CD8-positive, alpha-beta T cell (primary cell): ENCODE measurements at places on chromosomes 12 and 14. TPM values are rescaled to one million over a fixed set of nuclear protein-coding genes. Genes with fewer than 3 reads are reported as not detected.

DNA sequence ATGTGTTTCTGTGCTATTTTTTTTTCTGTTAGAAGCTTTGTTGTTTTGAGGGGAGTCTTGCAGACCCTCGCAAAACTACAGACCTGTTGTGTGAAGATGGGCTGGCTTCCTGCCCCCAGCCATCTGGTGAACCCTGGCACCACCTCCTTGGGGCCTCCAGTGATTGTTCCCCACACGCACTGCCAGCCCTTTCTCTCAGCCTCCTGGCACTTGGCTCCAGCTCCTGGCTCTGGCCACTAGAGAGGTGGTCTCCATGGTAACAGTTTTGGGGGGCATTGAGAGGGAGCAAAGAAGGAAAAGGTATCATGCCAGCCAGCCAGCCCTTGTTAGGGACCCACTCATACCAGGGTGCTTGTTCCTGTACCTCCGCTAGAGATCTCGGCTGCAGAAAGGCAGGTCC, 176.4 kb upstream of the RPH3A start:
- DNase-seq = no peak

DNA sequence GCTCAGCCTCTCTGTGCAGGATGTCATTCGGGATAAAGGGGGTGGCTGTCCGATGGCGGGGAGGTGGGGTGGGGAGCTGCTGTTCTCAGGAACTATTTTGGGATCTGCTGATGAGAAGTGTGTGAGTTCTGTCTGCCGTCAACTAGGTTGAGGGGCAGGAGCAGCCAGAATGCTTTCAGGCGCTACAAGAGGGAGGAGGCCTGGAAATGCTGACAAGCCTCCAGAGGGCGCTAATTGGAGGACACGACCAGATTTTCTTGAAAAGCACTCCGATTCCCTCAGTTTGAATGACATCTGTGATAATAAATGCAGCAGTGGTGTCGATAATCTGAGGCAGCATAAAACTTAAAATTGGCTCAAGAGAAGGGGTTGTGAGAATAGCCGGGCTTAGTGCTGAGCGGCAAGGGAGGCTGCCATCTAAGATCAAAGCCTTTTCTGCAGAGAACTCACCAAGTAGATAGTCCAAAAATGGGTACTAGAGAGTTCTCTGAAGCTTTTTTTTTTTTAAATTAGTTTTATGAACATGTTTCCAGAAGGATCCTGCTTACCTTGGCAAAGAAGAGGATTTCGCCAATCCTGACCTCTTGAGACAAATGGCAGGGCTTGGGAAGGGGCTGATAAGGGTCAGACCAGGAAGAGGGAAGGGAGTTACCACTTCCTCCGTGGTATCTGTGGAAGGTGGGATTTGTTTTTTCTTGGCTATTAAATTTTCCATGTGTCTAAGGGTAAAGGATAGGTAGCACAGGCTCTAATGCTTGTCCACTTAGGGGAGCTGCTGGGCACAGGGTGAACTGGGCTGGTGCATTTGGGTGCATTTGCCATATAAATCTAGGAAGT, 94.4 kb downstream of the CRACR2A start:
- peak; percentile 32 for DNase-seq

DNA sequence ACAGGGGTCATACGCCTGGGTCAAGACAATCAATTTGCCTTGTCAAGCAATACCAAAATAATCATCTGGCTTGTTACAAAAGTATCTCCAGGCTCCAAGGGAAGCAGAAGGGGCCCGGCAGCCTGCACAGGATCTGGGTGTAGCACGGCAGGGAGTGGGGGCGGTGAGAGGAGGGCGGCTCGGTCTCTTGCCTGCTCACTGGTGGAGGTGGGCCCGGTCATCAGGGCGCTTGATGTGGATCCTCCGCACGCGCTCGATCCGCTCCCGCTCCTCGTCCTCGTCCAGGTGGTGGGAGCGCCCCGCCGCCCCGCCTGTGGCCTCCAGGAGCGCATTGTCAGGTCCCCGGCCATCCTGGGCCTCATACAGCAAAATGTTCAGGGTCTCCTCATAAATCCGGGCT, 25.7 kb downstream of the KCTD10 start:
- DNase-seq = no peak

DNA sequence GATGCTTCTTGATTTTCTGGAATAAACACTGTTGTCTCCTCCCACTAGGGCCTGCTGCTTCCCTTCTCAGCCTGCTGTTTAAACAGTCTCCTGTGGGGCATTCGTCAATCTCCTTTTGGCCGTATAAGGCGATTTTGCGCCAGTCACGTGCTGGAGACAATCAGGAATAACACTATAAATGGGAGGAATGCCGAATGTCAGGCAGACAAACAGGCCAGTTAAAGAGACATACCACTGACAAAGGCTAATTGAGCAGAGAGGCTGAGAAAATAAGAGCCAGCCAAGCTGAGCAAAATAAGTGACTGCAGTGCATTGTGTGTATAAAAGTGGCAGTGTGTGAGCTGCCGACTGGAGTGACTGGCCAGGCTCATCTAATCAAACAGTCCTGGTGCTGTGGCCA, 23.3 kb downstream of the DMAC2L start:
- no peak for DNase-seq

DNA sequence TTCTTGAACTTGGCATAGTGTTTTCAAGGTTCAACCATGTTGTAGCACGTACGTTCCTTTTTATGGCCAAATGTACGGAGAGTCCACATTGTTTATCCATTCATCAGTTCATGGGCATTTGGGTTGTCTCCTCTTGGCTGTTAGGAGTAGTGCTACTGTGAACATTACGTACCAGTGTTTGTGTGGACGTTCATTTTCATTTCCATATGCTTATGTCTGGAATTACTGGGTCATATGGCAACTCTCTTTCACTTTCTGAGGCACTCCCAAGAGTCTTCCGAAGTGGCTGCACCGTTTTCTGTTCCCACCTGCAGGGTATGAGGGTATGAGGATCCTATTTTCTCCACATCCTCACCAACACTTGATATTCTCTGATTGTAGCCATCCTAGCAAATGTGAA, 49.1 kb upstream of the TSPAN9 start:
- no peak for DNase-seq

- DNase-seq = peak; percentile 88
Measured at GRCh38 chr12:108633534-108634248, at the start of gene SELPLG. Gene SELPLG (minus strand): TSS chr12:108633894. CDS start chr12:108624307, 9,587 bp downstream.

- no peak for DNase-seq
Measured at GRCh38 chr14:104440297-104440956, 139.1 kb upstream of the C14orf180 start.

DNA sequence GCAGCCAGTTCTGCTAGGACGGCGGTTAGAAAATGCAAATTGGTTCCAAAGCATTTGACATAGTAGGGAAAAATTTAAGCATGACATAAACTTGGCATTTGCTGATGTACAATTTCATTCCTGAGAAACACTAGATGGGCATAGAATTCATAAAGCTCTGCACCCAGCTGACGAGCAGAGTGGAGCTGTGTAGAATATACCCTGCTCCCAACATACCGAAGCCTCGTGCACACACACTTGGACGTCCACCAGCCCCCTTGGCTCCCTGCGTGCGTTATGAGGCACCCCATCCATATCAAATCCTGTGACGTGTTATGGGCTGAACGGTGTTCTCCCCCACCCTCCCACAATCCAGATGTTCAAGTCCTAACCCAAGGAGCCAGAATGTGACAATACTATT, 65.4 kb downstream of the CLMN start:
- DNase-seq = no peak

LRP1-AS gene
- not detected for total RNA-seq

CACNA2D4 gene
- 9.6 TPM for total RNA-seq
